Activated CD4-positive, alpha-beta T cell treated with anti-CD3 and anti-CD28 coated beads, Interleukin-2, amount 50 U/mL, for 1 hour (primary cell): ENCODE measurements at places on chromosomes 13 and 19.

GRCh38 chr13:31896427-31896826, 135.1 kb upstream of the FRY start:
- DNase-seq, result no peak

DNA sequence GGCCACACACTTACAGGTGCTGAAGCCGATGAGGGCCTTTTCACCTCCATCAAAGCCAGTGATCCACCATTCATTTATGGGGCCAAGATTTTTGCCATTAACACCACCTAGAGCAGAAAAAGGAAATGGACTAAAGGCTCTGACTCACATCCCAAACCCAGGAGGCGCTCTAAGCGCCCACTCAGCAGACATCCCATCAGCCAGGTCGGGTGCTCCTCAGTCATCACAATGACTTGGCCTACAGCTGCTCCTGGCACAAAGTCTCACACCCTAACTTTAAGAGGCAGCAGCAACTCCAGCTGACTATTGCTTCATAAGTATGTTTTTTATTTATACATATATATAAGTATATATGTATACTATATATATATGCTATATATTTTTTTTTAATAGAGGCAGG, 36.1 kb upstream of the EIF3G start:
- no peak for DNase-seq

DNA sequence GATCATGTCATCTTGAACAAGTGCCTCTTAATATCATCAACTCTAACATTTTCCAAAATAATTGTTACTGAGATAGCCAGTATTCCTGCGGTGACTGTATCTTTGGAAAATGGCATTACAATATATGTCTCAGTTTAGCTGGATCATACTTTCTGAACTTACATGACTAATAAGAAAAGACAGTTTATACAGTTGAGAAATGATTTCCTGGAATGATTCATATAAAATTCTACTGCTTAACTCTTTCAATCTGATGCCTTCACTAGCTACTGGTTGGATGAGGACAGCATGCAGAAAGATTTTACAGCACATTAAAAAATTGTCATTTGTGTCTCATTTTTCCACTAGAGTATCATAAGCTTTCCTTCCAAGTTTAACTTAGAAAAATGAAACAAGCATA, 302.1 kb downstream of the PCDH17 start:
- no peak for DNase-seq

- DNase-seq, result no peak
Measured at GRCh38 chr13:89746554-89746953, 1600.9 kb upstream of the MIR17HG start.

- DNase-seq, result no peak
Measured at GRCh38 chr19:58374200-58374599, 6.6 kb downstream of the ZNF837 start.

GRCh38 chr13:39688278-39688677, 32.8 kb downstream of the COG6 start:
- DNase-seq, result no peak

- no peak for DNase-seq
Measured at GRCh38 chr19:43462785-43463380, 2.5 kb downstream of the LYPD3 start.

DNA sequence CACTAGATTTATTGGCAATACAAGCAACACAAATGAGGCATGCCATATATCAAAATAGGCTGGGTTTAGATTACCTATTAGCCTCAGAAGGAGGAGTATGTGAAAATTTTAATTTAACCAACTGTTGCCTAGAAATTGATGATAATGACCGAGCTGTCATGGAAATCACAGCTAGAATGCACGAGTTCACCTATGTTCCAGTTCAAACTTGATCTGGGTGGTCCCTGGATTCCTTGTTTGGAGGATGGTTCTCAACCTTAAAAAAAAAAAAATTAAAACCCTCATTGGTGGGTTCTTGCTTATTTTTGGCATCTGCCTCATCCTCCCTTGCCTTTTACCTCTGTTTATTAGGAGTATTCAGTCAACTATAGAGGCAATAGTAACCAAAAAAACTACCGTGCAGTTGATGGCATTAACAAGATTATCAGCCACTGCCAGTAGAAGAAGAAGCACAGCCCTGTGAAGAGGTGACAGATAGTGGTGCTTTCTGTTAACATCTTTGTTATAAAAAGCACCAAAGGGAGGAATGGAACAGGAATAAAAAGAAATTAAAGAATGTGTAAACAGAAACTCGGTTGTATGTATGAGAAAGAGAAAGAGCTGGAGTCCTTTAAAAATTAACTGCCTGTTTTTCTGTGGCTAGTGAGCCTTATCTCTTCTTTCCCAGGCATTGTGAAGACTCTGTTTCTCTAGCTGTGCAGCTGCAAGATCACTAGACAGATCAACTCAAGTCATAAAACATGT, 106.4 kb downstream of the ZNF429 start:
- no peak for DNase-seq

DNA sequence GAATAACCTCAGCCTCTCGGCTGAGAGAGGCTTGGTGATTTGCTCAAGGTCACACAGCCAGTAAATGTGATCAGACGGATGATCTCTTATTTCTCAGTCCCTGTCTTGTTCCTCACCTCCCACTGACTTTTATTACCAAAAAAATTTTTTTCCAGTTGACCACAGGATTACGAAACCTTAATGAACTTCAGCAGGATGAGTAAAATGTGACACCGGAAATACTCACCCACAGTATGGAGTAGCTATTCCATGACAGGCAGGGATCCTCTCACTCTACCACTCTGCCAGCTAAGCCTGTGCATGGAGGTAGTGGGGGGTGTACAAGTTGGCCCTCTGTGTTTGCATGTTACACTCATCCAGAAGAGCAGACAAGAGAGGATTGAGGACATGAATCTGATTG, 916.4 kb downstream of the UQCRFS1 start:
- DNase-seq, result no peak

DNA sequence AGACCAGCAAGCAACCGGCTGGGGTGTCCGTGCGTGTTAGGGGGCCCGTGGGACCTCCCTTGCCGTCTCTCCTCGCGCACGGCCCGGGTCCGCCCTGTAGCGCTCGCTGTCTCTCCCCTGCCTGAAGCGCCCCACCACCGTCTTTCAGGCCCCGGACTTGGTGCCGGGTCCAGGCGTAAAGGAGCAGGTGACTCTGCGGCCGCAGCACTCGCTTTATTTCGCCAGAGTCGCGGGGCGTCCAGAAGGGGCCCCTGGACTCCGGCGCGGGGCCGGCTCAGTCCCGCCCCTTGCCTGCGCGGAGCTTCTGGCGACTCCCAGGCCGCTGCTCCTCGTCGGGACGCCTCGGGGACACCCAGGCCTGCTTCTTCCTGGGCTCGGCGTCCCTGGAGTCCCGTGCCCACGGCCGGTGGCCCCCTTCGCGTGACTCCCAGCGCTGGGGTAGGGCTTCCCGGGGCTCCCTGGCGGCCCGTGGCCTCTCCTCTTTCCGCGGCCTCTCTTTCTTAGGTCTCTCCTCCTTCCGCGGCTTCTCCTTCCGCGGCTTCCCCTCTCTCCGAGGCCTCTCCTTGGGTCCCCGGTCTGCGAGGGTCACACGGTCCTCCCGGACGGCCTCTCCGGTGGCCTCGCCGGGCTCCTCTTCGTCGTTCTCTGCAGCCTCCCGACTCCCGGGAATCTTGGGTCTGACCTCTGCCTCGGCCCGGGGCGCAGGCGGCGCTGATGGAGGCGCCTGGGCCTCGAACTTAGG, 3.1 kb downstream of the AMH start:
- DNase-seq, result no peak

DNA sequence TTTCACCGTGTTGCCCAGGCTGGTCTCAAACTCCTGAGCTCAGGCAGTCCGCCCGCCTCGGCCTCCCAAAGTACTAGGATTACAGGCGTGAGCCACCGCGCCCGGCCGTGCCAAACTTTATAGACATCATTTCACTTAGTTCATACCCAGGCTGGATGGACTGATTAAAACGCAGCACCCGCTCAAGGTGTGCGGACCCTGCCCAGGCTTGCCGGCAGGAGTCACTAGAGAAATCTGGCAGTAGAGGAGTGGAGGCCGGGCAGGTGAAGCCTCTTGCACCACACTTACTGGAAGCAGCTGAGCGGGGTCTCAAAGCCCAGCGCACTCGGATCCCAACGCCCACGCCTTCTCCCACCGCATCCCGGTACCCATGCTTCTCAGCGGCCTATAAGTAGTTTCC, 11.4 kb downstream of the PTGIR start:
- DNase-seq, result no peak

GRCh38 chr19:3276341-3276799, 51.9 kb downstream of the CELF5 start:
- peak; percentile 54 for DNase-seq

DNA sequence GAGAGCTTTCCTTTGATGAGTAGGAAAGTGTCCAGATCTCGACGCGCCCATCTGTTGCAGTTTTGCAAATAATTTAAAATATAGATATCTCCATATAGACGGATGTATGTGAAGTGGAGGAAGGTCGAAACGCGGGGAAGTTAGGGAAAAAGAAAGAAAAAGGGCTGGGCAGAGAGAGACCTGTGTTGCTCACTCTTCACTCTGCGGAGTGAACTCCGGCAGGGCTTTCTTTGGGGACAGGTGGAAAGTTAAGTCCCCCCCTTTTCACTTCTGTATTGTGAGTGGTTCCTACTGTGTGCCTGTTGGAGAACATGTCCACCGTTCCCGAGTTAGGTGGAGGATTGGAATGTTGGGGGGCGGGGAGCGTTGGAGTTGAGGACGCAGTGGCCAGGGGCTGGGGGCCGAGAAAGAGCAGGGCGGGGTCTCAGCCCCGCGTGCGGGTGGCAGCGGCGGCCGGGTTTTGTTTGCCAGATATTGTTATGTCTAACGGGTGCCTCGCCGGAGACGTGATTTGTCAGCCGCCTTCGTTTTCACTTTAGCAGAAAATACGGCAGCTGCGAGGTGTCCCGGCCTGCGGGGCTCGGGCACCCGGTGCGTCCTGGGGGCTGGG, 145.1 kb upstream of the ZNF536 start:
- DNase-seq, result no peak

GRCh38 chr13:41420146-41420545, 37.2 kb upstream of the RGCC start:
- no peak for DNase-seq

GRCh38 chr19:49831592-49831991, 13.5 kb downstream of the MED25 start:
- no peak for DNase-seq
